Activated naive CD4-positive, alpha-beta T cell treated with anti-CD3 and anti-CD28 coated beads for 36 hours (primary cell): ENCODE measurements at places on chromosomes 16 and 17. TPM values are rescaled to one million over a fixed set of nuclear protein-coding genes. Genes with fewer than 3 reads are reported as not detected.

GRCh38 chr16:54191163-54191562 lies 95.4 kb downstream of the IRX3 start:
- H3K27ac ChIP-seq, result no peak overlapping the region
- no peaks in the 10 kb centered on the region for H3K4me1 ChIP-seq
- no peak for DNase-seq
- H3K27me3 ChIP-seq, result peaks cover 24% of the 10 kb centered on the region
- no peak overlapping the region for H3K4me3 ChIP-seq
- H3K36me3 ChIP-seq, result no peaks in the 10 kb centered on the region

GRCh38 chr16:83913245-83913633 lies 14.3 kb downstream of the MLYCD start:
- DNase-seq, result no peak
- H3K27ac ChIP-seq, result no peak overlapping the region
- H3K36me3 ChIP-seq, result peaks cover 16% of the 10 kb centered on the region
- H3K27me3 ChIP-seq, result no peaks in the 10 kb centered on the region
- H3K4me3 ChIP-seq, result no peak overlapping the region

DNA sequence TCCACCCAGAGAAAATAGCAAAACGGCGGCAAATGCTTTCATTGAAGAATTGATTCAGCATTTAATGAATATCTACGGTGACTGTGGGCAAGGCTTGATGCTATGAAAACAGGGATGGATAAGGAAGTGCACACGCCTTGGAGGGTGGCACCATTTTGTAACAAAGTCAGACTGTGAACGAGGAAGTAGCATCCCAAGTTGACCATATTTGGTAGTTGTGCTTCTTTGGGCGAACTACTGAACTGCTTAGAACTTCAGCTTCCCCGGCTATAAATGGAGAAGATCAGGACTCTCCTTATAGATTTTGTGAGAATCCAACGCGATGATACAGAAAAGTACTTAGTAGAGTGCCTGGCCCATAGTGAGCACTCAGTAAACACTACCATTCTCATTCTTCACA lies 303.2 kb downstream of the MAF start:
- H3K4me3 ChIP-seq, result no peak overlapping the region
- H3K4me1 ChIP-seq, result peaks cover 7% of the 10 kb centered on the region
- no peaks in the 10 kb centered on the region for H3K27me3 ChIP-seq
- no peak for DNase-seq
- H3K36me3 ChIP-seq, result no peaks in the 10 kb centered on the region
- H3K27ac ChIP-seq, result no peak overlapping the region

DNA sequence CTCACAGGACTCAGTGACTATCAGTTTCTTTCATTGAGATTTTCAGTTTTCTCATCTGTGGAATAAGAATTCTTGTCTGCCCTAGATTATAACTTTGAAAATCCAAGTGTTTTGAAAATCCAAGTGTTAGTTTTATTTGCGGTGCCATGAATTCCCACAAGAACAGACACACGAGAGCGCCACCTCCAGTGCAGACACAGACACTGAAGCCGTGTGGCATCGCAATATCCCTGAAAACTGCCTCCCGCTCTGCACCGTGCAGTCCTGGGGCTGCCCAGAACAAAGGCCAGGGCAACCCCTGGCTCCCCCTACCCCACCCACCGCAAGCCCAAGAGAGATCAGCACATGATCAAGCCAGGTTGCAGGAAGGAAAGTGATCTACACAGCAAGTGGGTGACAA lies 229.5 kb upstream of the ASIC2 start:
- no peak for DNase-seq
- H3K27ac ChIP-seq, result no peak overlapping the region
- H3K36me3 ChIP-seq, result no peaks in the 10 kb centered on the region

DNA sequence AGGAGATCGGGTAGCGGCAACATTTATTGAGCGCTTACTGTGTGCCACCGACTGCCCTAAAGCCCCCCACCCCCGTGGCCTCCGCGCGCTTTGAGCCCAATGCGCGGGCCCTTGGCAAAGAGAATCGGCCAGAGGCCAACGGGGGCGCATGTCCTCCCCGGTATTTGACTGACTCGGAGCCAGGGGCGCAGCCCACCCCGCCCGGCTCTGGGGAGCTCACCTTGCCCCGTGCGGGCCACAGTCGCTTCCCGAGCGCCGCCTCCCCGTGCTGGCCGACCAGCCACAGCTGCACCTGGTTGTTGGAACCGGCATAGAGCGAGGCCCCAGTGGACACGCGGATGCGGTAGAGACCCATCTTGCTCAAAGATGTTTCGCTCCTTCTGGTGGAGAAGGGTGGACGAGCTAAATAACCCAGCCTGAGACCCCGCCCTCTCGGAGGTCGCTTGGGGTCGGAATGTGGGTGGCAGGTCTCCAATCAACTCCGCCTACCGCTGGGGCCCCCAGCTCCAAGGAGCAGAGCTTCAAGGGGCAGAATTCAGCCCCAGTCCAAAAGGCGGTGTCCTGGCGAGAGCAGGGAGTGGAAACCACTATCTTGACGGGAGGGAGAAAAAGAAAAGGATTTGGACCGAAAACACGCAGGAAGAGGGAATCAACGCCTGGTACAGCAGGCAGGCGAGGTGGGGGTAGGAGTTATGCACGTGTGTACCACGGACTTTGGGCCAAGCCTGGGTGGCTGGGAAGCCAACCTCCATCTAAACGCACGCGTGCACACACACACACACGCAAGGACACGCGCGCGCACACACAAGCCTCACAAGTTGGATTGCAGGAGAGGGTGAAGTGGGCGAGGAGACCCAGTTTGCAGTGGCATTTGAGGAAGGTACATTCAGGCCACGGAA lies at the start of gene ALOX15:
TSS of gene ALOX15 (minus strand) at position 382 of the 899 bp plus-strand sequence. CDS start at position 355, 27 bp downstream.
- no peaks in the 10 kb centered on the region for H3K36me3 ChIP-seq
- peaks cover 14% of the 10 kb centered on the region for H3K4me1 ChIP-seq
- DNase-seq, result no peak
- H3K27ac ChIP-seq, result no peak within 1 kb of the TSS

GRCh38 chr17:33889040-33889439 lies 366.0 kb upstream of the CCL2 start:
- no peak overlapping the region for H3K27ac ChIP-seq
- H3K4me1 ChIP-seq, result no peaks in the 10 kb centered on the region
- no peak overlapping the region for H3K4me3 ChIP-seq
- H3K27me3 ChIP-seq, result no peaks in the 10 kb centered on the region
- H3K36me3 ChIP-seq, result no peaks in the 10 kb centered on the region
- no peak for DNase-seq

The C16orf92 gene
- not detected for total RNA-seq

- DNase-seq, result no peak
- H3K36me3 ChIP-seq, result peaks cover 5% of the 10 kb centered on the region
- H3K27ac ChIP-seq, result no peak overlapping the region
- no peak overlapping the region for H3K4me3 ChIP-seq
Measured at GRCh38 chr17:45573924-45574770, 83.6 kb upstream of the PLEKHM1 start.

GRCh38 chr16:51133183-51133582 lies 17.9 kb downstream of the SALL1 start:
- H3K36me3 ChIP-seq, result peaks cover 2% of the 10 kb centered on the region
- H3K27me3 ChIP-seq, result peaks cover 27% of the 10 kb centered on the region
- no peak for DNase-seq
- no peak overlapping the region for H3K27ac ChIP-seq
- peaks cover 3% of the 10 kb centered on the region for H3K4me1 ChIP-seq

GRCh38 chr17:9648521-9649110 lies 3.3 kb downstream of the USP43 start:
- H3K27ac ChIP-seq, result no peak overlapping the region
- no peaks in the 10 kb centered on the region for H3K4me1 ChIP-seq
- H3K27me3 ChIP-seq, result peaks cover 49% of the 10 kb centered on the region
- DNase-seq, result no peak

DNA sequence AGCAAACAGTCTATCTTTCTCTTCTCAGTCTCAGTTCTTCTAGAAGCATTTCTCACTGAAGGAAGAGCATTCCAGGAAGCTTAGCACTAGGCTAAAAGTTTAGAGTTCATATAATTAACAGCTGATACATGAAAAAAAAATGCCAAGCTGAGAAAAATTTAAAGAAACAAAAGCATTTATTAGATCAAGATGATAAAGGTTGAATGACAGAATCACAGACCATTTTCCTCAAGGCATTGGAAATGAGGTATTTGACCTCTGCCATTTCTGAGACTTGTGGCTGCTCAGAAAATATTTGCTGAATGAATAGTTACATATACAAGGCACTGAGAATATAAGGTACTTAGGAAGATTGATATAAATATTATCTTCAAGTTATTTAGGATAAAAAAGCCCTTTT lies 901.6 kb upstream of the GOT2 start:
- H3K27me3 ChIP-seq, result peaks cover 2% of the 10 kb centered on the region
- no peaks in the 10 kb centered on the region for H3K4me1 ChIP-seq
- no peak overlapping the region for H3K4me3 ChIP-seq
- H3K27ac ChIP-seq, result no peak overlapping the region
- H3K36me3 ChIP-seq, result no peaks in the 10 kb centered on the region

DNA sequence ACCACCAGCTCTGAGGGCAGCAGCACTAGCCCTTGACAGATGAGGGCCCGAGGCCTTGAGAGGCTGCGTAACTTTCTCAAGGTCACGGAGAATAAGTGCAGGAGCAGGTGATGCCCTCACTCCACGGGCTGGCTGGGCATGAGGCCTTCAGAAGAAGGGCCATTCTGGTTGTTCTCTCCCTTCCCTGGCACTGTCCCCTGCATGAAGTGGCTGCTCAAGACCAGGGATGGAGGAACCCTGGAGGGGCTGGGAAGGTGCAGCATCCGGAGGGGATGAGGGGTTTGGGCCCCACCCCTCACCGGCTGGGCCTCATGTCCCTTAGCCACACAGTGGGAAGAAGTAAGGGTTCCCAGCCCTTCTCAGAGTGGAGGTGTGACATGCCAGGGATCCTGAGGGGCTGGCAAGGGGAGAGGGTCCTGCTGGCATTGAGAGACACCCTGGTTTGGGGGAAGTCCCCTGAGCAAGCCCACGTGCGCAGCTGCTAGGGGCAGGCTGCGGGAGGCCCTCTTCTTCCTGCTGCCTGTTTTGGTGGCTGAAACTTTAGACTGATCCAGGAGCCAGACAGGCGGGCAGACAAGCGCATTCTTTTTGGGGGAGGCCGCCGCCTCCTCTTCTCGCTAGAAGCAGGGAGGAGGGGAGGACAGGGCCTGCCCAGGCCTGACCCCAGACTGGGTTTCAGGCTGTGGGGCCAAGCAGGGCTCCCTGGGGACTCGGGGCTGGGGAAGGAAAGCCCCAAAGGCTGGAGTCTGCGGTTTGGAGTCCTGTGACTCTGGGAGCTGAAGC lies 74.0 kb downstream of the N4BP1 start:
- no peaks in the 10 kb centered on the region for H3K36me3 ChIP-seq
- H3K27ac ChIP-seq, result peak overlapping the region; percentile 24
- no peaks in the 10 kb centered on the region for H3K27me3 ChIP-seq
- H3K4me1 ChIP-seq, result peaks cover 17% of the 10 kb centered on the region

GRCh38 chr17:31371511-31372097 lies 19.9 kb upstream of the RAB11FIP4 start:
- peaks cover 2% of the 10 kb centered on the region for H3K36me3 ChIP-seq
- H3K27me3 ChIP-seq, result no peaks in the 10 kb centered on the region
- no peak overlapping the region for H3K4me3 ChIP-seq
- H3K27ac ChIP-seq, result no peak overlapping the region

- no peaks in the 10 kb centered on the region for H3K4me1 ChIP-seq
- H3K36me3 ChIP-seq, result no peaks in the 10 kb centered on the region
- no peak for DNase-seq
Measured at GRCh38 chr17:51319186-51319585, 58.8 kb downstream of the UTP18 start.

The CEP295NL gene
- not detected for total RNA-seq

The CTRL gene
- 1.5 TPM for total RNA-seq

- no peak overlapping the region for H3K4me3 ChIP-seq
- no peaks in the 10 kb centered on the region for H3K27me3 ChIP-seq
- peaks cover 14% of the 10 kb centered on the region for H3K4me1 ChIP-seq
- H3K27ac ChIP-seq, result peak overlapping the region; percentile 6
- DNase-seq, result peak; percentile 67
- peaks cover 23% of the 10 kb centered on the region for H3K36me3 ChIP-seq
Measured at GRCh38 chr16:57235128-57236021, 9.7 kb upstream of the ARL2BP start.

DNA sequence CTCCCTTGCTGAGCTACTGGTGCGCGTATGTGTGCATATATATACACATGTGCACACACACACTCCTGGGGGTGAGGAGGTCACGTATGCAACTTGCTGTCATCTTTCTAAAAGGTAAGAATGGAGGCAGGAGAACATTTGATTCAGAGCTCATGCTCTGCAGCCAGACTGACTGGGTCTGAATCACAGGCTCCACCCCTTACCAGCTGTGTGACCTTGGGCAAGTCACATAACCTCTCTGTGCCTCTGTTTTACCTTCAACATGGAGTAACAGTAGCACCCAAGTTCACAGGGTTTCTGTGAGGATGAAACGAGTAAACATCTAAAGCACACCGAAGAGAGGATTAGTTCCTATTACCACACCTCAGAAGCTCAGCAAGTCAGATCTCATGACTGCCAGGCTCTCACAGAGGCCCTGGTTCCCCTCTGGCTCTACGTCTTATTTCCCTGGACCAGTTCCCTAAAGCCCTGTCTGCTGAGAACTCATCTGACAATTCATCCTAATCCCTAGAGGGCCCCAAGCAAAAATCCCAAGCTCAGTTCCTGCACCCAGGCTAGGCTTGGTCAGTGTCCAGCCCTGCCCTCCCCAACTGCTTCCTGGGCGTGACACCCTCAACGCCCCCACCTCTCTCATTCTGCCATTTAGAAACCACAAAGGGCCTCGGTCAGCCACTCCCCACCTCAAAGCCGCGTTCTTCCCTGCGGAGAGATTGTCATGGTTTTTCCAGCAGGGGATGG lies 28.7 kb downstream of the ABR start:
- H3K27ac ChIP-seq, result no peak overlapping the region
- H3K4me1 ChIP-seq, result no peaks in the 10 kb centered on the region
- H3K4me3 ChIP-seq, result no peak overlapping the region

DNA sequence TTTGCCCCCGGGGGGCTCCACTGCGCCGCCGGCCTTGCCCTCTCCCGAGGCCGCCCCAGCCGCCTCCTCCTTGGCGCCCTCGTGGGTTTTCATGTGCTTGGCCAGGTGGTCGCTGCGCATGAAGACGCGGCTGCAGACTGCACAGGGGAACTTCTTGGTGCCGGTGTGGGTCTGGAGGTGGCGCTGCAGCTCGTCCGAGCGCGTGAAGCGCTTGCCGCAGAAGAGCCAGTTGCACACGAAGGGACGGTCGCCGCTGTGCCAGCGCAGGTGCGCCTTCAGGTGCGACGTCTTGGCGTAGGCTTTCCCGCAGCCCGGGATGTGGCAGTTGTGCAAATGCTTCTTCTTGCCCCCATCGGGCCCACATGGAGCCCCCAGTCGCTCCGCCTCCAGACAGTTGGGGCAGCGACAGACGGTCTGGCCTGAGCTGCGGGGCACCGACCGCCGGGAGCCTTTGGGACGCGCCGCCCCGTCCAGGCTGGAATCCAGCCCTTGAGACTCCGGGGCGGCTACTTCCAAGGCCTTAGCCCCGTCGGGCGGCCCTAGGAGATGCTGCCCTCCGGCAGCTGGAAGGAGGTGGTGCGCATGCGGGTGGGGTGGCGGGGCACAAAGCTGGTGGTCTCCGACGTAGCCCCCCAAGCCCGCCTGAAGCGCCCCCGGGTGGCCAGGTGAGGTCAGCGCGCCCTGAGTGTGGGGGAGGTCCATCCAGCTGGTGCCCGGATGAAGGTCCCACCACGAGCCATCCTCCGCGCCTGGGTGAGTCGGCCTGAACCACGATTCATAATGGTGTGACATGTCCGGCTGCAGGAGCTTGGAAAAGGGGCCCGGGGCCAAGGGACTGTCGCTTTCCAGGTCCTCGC lies 3.4 kb downstream of the SP6 start:
- H3K27me3 ChIP-seq, result peaks cover 63% of the 10 kb centered on the region
- H3K36me3 ChIP-seq, result no peaks in the 10 kb centered on the region
- DNase-seq, result peak; percentile 55
- H3K4me3 ChIP-seq, result no peak overlapping the region
- peaks cover 28% of the 10 kb centered on the region for H3K4me1 ChIP-seq
